ENCODE measurements at places on chromosomes 4 and X. TPM values are rescaled to one million over a fixed set of nuclear protein-coding genes. Genes with fewer than 3 reads are reported as not detected.
A peak's percentile ranks its signal among the peaks of the same experiment; 100 is the strongest.

- H3K4me1 ChIP-seq = peaks cover 51% of the 10 kb centered on the region
- H3K27ac ChIP-seq = peak overlapping the region; percentile 81
- peaks cover under 1% of the 10 kb centered on the region for H3K36me3 ChIP-seq
- H3K4me3 ChIP-seq = no peak overlapping the region
Observed at GRCh38 chrX:154308108-154308946, 12.7 kb downstream of the TKTL1 start.

DNA sequence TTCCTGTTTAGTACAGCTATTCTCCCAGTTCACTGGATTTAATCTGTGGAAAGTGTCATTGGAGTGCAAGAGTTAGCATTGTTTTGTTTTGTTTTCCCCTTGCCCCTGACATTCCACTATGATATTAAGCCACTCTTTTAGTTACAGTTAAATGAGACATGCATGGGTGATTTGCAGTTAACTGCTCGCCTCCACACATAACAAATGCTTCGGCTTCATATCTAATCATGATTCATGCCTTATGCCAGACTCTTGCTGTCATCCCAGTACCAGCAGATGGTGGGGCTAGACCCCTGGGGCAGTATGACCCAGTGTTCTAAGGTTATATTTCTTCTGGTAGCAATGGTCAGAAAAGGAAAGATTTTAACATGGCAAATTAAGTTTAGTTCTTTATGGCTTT, 80.1 kb downstream of the RAP1GDS1 start:
- no peak overlapping the region for H3K4me3 ChIP-seq
- peaks cover 2% of the 10 kb centered on the region for H3K4me1 ChIP-seq
- H3K27ac ChIP-seq = no peak overlapping the region
- no peak for DNase-seq
- H3K36me3 ChIP-seq = peaks cover 41% of the 10 kb centered on the region

DNA sequence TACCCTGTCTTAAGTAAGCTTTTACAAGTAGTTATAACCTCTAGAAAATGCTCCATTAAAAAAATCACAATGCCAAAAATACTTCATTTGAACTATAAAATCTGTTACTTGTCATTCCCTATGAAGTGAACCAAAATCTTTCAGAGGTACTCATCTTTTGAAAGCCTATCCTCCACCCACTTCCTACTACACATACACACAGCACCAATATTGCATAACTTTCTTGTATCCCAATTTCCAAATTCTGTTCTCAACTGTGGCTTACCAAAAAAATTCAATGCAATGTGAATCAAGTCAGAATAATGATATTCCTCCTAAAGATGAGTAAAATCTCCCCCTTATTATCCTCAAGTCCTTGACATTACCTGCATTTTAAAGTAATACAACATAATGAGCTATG, 15.9 kb downstream of the DHX15 start:
- peaks cover 62% of the 10 kb centered on the region for H3K4me1 ChIP-seq
- peaks cover 67% of the 10 kb centered on the region for H3K36me3 ChIP-seq
- H3K27me3 ChIP-seq = no peaks in the 10 kb centered on the region
- H3K4me3 ChIP-seq = no peak overlapping the region
- no peak for DNase-seq

The UPF3B gene
- 12.8 TPM for total RNA-seq

- no peaks in the 10 kb centered on the region for H3K4me1 ChIP-seq
- no peaks in the 10 kb centered on the region for H3K27me3 ChIP-seq
- no peak overlapping the region for H3K4me3 ChIP-seq
- H3K36me3 ChIP-seq = no peaks in the 10 kb centered on the region
Observed at GRCh38 chrX:22527302-22527701, 254.6 kb downstream of the CBLL2 start.

DNA sequence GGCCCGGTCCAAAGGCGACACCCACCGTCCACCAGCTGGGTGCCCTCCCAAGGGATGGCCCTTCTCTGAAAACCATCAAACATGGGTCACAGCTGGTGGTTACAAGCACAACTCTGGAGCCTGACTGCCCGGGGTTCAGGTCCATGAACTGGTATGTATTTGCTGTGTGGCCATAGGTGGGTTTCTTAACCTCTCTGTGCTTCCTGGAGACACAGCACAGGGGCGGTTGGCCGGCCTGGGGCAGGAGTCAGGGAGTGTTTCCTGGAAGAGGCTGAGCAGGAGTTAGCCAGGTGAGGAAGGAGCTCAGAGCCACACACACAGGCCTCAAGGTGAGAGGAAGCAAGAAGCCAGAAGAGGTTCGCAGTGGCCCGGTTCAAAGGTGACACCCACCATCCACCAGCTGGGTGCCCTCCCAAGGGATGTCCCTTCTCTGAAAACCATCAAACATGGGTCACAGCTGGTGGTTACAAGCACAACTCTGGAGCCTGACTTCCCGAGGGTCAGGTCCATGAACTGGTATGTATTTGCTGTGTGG, 243.7 kb upstream of the PSAPL1 start:
- DNase-seq = no peak
- peaks cover 5% of the 10 kb centered on the region for H3K27me3 ChIP-seq
- no peaks in the 10 kb centered on the region for H3K36me3 ChIP-seq
- no peaks in the 10 kb centered on the region for H3K4me1 ChIP-seq
- no peak overlapping the region for H3K4me3 ChIP-seq

DNA sequence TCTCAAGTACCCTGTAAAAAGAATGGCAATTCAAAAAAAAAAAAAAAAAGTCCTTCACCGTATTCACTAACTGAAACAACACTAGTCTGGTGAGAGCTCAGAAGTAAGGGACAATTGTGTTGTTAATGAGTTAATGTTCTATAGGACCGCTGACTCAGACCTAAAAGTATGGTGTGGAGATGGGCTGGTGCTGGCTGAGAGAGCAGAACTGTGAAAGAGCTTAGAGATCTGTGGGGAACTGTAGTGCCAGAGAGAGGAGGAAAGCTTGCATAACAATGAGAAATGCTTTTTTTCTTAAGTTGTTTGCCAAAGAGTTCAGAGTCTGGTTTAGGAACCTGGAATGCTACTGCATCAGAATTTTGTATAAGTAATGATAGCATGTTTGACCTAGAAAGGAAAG, 65.1 kb downstream of the LHFPL1 start:
- no peaks in the 10 kb centered on the region for H3K36me3 ChIP-seq
- no peak overlapping the region for H3K4me3 ChIP-seq
- no peak for DNase-seq
- H3K4me1 ChIP-seq = no peaks in the 10 kb centered on the region
- H3K27ac ChIP-seq = no peak overlapping the region

The MECP2 gene
- total RNA-seq = 84.5 TPM

The P2RY4 gene
- not detected for total RNA-seq

DNA sequence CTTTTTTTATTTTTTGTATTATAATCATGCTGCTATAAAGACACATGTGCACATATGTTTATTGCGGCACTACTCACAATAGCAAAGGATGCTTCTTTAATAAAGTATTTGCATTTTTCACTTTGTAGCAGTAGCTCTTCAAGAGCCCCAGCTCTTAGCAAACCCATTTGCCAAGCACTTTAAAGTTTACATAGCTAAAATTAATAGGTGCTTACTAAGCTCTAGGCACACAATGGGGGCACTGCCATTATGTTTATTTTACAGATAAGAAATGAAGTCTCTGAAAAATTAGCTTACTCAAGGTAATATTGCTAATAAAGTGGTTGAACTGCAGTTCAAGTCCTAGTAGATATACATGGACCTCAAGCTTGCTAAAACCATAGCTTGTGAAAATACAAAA, 230.3 kb upstream of the ARHGAP24 start:
- H3K27ac ChIP-seq = no peak overlapping the region
- H3K4me3 ChIP-seq = no peak overlapping the region
- DNase-seq = no peak
- no peaks in the 10 kb centered on the region for H3K36me3 ChIP-seq

GRCh38 chr4:137307806-137308205, 224.5 kb downstream of the PCDH18 start:
- H3K27ac ChIP-seq = no peak overlapping the region
- H3K36me3 ChIP-seq = no peaks in the 10 kb centered on the region
- DNase-seq = no peak
- no peaks in the 10 kb centered on the region for H3K27me3 ChIP-seq
- no peak overlapping the region for H3K4me3 ChIP-seq

The FATE1 gene
- not detected for total RNA-seq

The SERPINA7 gene
- not detected for total RNA-seq

GRCh38 chr4:26310264-26310663, 10.6 kb upstream of the RBPJ start:
- peaks cover 16% of the 10 kb centered on the region for H3K36me3 ChIP-seq
- H3K27me3 ChIP-seq = no peaks in the 10 kb centered on the region
- no peak overlapping the region for H3K27ac ChIP-seq
- H3K4me1 ChIP-seq = peaks cover 34% of the 10 kb centered on the region

DNA sequence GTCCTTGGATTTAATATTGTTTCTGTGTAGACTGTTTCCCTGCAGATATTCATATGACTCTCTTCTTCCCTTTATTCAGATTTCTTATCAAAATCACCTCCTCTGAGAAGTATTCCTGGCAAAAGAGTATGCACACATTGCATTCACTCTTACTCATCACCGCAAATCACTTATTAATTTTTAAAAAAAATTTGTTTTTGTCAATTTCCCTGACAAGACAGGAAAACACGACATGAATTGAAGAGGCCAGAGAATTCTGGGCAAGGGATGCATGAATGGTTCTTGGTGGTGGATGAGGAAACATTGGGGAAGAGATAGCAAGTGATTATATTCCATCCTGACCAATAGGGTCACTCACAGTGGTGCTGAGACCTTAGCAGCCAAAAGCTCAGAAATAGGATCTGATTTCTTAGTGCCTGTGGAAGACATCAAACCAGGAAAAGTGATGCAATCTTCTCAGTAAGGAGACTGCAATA, 522.5 kb upstream of the AGA start:
- no peaks in the 10 kb centered on the region for H3K27me3 ChIP-seq
- H3K36me3 ChIP-seq = no peaks in the 10 kb centered on the region
- no peaks in the 10 kb centered on the region for H3K4me1 ChIP-seq
- H3K27ac ChIP-seq = no peak overlapping the region

GRCh38 chr4:181157647-181158046, 1085.6 kb upstream of the TENM3 start:
- no peak overlapping the region for H3K4me3 ChIP-seq
- DNase-seq = no peak
- no peaks in the 10 kb centered on the region for H3K36me3 ChIP-seq
- no peak overlapping the region for H3K27ac ChIP-seq
- no peaks in the 10 kb centered on the region for H3K27me3 ChIP-seq

The ABLIM2 gene
- not detected for total RNA-seq

DNA sequence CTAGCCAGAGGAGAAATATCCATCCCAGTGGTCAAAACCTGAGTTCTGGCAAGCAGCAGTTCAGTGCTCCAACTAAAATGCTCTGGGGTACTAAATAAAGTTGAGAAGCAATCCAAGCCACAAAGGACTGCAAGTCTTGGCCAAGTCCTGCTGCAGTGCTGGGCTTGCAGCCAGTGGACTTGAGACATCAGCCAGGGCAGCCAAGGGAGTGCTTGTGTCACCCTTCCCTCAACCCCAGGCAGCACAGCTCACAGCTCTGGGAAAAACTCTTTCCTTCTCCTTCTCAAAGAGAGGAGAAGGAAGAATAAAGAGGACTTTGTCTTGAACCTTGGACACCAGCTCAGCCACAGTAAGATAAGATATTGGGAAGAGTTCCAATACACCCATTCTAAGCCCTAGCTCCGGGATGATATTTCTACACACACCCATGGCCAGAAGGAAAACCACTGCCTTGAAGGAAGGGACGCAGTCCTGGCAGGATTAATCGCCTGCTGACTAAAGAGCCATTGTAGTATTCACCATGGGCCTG, 99.8 kb downstream of the PTCHD1 start:
- DNase-seq = no peak
- H3K27me3 ChIP-seq = no peaks in the 10 kb centered on the region
- H3K4me1 ChIP-seq = no peaks in the 10 kb centered on the region
- H3K27ac ChIP-seq = no peak overlapping the region

- no peaks in the 10 kb centered on the region for H3K4me1 ChIP-seq
- no peak overlapping the region for H3K27ac ChIP-seq
- no peak for DNase-seq
- H3K27me3 ChIP-seq = peaks cover 3% of the 10 kb centered on the region
- no peaks in the 10 kb centered on the region for H3K36me3 ChIP-seq
Observed at GRCh38 chr4:38634047-38634759, 29.8 kb upstream of the KLF3 start.

DNA sequence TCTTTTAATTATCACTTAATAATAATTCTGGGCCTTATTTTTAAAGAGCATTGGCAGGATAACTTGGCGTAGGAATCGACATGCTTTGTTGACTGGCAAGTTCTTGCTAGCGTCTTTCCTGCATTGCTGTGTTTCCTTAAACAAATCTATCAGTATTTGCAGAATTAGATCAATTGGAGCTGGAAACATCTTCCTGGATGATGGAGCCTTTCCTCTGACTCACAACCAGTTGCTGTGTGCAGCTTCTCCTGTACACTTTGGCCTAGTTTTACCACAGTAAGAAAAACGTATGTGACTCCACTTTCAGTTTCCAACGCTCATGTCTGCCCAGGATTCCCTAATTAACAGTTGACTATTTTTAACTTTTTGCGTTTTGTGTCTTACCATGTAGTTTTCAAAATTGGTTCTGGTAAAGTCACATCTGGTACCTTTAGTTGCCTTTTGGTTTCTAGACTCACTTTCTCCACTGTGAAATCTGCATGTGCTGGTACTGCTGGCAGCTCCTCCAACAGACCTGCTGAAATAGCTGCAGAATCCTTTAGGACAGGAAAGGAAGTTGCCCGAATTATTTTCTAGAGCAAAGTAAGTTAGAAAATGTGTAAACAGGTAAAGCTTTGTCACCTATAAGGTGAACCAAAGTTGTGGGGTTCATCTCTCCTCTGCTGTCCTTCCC, 553.2 kb upstream of the FAT1 start:
- H3K4me3 ChIP-seq = no peak overlapping the region
- H3K27me3 ChIP-seq = no peaks in the 10 kb centered on the region
- H3K27ac ChIP-seq = no peak overlapping the region
- H3K36me3 ChIP-seq = no peaks in the 10 kb centered on the region
- DNase-seq = no peak

DNA sequence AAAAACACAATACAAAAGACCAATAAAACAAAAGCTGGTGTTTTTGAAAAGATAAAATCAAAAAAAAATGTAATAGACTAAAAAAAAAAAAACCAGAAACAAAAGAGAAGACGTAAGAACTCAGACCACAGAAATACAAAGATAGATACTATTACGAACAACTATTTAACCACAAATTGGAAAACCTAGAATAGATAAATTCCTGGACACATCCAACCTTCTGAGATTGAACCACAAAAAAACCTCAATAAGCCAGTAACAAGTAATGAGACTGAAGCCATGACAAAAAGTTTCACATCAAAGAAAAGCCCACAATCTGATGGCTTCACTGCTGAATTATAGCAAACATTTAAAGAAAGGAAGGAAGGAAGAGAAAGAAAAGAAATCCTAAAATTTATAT, 16.2 kb downstream of the RCHY1 start:
- H3K27ac ChIP-seq = no peak overlapping the region
- peaks cover 53% of the 10 kb centered on the region for H3K36me3 ChIP-seq
- no peak overlapping the region for H3K4me3 ChIP-seq
- no peaks in the 10 kb centered on the region for H3K27me3 ChIP-seq
- DNase-seq = no peak

The CDS1 gene
- not detected for total RNA-seq

GRCh38 chrX:147935156-147935758, 23.5 kb downstream of the FMR1 start:
- H3K4me1 ChIP-seq = no peaks in the 10 kb centered on the region
- H3K36me3 ChIP-seq = peaks cover 22% of the 10 kb centered on the region
- H3K27me3 ChIP-seq = no peaks in the 10 kb centered on the region
- no peak overlapping the region for H3K27ac ChIP-seq
- no peak overlapping the region for H3K4me3 ChIP-seq

- no peak overlapping the region for H3K27ac ChIP-seq
- no peak for DNase-seq
- H3K4me3 ChIP-seq = no peak overlapping the region
- H3K36me3 ChIP-seq = no peaks in the 10 kb centered on the region
- H3K27me3 ChIP-seq = no peaks in the 10 kb centered on the region
Observed at GRCh38 chr4:1567519-1567807, 116.7 kb downstream of the FAM53A start.

The STOX2 gene
- not detected for total RNA-seq

The REPS2 gene
- total RNA-seq = not detected
